Stimulated activated CD4-positive, alpha-beta T cell treated with anti-CD3 and anti-CD28 coated beads, Interleukin-4, amount 100 ng/mL, for 48 hours (primary cell): ENCODE measurements at places on chromosomes 16 and 17.

- DNase-seq = no peak
Measured at GRCh38 chr17:39139161-39139511, 12.3 kb downstream of the PLXDC1 start.

DNA sequence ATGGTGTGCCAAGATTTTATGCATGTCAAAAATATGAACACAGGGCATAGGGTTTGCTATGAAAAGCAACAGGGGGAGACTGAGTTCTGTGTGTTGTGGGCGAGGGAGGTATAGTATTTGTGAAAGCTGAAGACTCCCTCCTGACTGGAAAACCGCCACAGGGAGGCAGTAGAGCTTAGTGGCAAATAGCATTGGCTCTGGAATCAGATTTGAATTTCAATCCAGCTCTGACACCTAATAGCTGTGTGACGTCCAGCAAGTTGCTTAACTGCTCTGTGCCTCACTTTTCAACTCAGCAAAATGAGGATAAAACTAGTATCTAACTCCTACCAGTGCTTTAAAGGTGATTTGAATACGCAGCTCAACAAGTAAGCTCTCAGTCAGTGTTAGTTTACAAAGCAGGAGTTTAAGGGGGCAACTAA, 22.0 kb downstream of the KPNA2 start:
- peak; percentile 27 for DNase-seq

DNA sequence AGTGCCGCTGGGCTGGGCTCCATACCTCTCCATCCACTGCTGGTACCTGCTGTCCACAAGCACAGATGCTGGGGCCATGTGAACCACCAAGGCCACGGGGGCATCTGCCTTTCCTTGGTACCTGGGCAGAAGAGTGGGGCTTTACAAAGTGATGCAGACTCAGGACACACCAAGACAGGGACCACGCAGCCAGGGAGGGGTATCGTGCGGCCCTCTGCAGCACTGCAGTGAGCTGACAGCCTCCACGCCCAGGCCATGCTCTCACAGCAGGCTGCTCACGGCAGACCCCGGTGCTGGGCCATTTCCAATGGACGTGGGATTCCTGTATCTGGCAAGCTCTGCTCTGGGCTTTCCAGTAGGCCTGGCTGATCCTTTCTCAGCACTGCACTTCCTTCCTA, 14.4 kb downstream of the ELAC2 start:
- DNase-seq = no peak

DNA sequence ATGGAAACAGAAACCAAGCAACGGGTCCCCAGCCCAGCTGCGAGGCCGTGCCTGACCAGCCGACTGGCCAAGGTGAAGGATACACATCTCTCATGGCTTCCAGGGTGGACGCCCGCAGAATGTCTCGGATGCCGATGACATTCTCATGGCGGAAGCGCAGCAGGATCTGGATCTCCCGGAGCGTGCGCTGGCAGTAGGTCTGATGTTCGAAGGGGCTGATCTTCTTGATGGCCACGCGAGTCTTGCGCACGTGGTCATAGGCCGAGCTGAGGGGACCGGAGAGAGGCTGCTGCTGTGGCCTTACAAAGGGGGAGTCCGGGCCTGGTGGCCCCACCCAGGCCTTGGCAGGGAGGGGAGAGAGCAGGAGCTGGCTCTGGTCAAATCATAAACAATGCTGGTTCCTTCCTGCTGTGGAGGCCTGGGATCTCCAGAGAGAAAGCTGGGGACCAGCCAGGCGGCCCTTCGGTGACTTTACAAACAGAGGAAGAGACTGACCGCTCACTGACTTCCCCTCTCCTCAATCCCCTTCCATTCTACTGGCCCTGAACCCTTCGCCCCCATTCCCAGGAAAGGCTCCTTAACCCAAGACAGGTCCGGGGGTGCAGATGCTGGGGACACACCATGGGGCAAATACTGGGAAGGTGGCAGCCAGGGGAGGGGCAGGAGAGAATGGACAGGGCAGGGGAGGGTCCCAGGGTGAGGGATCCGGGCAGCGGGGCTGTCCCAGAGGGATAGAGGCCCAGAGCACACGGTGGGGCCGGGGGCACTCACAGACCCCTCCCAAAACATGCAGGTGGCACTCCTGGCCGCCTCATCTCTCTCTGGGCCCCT, 1.1 kb downstream of the MAPK3 start:
- DNase-seq = no peak

GRCh38 chr17:80132906-80133625, 13.9 kb downstream of the EIF4A3 start:
- no peak for DNase-seq

DNA sequence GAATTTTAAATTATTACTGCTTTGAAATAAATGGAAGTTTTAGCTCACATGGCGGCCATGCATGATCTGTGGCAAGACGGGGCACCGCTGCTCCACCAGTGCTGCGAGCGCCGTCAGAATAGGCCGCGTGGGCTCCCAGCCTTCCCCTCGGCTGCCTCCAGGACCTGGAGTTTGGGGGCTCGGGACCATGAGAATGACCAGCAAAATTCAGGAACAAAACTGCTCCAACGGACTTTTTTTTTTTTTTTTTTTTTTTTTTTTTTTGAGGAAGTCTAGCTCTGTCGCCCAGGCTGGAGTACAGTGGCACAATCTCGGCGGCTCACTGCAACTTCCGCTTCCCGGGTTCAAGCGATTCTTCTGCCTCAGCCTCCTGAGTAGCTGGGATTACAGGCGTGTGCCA, 38.3 kb upstream of the AKAP1 start:
- no peak for DNase-seq

DNA sequence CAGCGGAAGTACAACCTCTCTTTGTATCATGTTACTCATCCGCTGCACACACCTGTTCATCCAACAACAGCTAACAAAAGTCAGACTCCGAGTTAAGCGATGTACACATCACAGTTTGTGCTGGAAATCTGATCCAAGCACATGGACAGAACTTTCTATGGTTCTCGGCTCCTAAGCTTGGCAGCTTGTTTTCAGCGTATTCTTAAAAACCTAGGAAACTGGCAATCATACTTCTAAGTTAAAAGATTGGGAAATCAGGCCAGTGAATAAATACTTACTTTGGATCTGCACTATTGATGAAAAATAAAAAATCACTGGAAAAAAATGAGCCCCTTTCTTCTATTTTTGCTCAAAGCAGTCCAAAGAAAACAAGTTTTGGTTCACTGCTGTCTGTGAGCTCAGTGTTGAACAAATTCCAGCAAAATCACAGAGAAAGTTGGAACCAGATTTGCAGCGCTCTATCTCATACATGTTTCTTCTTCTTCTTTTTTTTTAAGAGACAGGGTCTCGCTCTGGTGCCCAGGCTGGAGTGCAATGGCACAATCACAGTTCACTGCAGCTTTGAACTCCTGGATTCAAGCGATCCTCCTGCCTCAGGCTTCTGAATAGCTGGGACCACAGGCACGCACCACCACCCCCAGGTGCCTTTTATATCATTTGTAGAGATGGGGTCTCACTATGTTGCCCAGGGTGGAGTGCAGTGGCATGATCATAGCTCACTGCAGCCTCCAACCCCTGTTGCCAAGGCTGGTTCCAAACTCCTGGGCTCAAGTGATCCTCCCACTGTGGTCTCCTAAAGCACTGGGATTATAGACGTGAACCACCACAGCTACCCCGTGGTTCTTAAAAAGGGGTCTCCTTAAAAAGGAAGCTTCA, 71.6 kb upstream of the CREBBP start:
- DNase-seq = no peak

- DNase-seq = no peak
Measured at GRCh38 chr17:39822051-39822451, 42.1 kb downstream of the IKZF3 start.

DNA sequence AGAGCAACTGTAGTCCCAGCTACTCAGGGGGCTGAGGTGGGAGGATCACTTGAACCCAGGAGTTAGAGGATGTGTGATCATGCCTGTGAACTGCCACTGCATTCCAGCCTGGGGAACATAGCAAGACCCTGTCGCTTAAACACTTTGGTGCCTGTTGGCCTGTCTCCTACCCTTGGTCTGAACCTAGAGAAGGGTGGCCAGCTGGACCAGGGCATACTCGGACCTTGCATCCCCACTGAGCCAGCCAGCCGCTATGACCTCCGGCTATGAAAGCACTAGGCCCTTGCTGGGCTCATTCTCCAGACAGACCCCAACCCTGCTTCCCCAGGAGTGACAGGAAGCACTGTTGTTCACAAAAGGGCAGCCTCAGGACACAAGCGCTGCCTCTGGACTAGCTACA, 4.6 kb downstream of the IFT20 start:
- no peak for DNase-seq

DNA sequence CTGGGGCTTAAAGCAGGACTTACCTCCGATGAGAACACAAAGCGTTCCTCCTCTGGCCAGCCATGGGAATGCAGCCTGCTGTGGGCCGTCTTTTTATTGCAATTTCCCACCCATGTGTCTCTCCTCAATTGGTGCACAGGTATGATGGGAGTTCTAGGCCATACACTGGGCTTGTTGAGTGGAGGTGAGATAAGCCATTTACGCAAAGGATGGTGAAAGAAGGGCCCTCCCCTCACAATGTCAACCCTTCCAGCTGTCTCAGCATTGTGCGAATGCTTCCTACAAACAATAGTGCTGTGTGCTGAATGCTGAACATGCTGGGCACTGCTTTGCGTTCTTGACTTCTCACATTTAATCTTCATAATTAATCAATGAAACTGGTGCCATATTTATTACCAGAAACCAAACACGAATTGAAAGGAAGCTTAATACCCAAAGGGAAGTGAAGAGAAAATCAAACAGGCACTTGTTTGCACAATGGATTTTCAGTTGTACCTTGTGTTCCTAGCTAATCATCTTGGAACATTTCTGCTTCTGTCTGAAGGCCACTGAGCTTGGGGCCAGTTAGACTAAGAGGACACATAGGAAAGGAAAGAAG, at the start of gene GP2:
Gene GP2, minus strand, starts transcription at position 70 of the 598 bp plus-strand sequence. CDS start 1,082 bp downstream, outside the sequence.
- DNase-seq = no peak
